ENCODE measurements at places on chromosomes 4 and X.

GRCh38 chrX:66399273-66399672 is 235.2 kb downstream of the HEPH start:
- no peak for DNase-seq

- no peak for DNase-seq
Measured at GRCh38 chr4:62407534-62407933, 1207.4 kb downstream of the ADGRL3 start.

DNA sequence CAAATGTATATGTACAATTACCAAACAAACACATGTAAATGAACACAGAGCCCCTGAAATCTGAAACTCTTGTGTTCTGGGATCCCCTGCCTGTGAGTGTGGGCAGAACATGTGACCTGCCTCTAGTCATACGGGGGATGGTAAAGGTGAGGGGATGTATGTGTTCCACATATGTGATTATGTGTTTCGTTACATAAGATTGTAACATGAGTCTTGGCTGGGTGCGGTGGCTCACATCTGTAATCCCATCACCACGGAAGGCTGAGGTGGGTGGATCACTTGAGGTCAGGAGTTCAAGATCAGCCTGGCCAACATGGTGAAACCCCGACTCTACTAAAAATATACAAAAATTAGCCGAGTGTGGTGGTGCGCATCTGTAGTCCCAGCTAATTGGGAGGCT is 37.1 kb upstream of the SLC2A9 start:
- DNase-seq, result no peak

- DNase-seq, result no peak
Measured at GRCh38 chr4:184807256-184807655, 18.5 kb downstream of the ACSL1 start.

- DNase-seq, result no peak
Measured at GRCh38 chr4:23828020-23828715, 61.7 kb downstream of the PPARGC1A start.

DNA sequence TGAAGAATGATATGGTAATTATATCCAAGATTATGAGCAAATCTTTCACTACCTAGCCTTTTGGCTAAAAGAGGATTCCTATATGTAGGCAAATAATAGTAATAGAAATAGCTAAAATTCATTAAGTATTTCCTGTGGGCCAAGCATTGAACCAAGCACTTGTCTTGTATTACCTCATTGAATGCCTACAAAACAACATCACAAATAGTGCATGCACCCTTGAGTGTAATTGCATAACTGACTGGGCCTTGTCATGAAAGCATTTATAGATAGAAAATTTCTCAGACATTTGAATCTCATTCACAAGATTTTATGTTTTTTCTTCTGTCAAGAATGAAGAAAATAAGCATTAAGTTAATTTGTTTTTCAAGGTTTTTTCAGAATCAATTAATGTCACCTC is 3.9 kb upstream of the HPGDS start:
- no peak for DNase-seq

- no peak for DNase-seq
Measured at GRCh38 chr4:8912089-8912455, 40.4 kb upstream of the HMX1 start.

GRCh38 chr4:62377700-62378099 is 1177.6 kb downstream of the ADGRL3 start:
- no peak for DNase-seq

- peak; percentile 23 for DNase-seq
Measured at GRCh38 chrX:110146521-110146920, 143.6 kb downstream of the TMEM164 start.

- no peak for DNase-seq
Measured at GRCh38 chr4:150253965-150254630, 175.9 kb downstream of the DCLK2 start.

DNA sequence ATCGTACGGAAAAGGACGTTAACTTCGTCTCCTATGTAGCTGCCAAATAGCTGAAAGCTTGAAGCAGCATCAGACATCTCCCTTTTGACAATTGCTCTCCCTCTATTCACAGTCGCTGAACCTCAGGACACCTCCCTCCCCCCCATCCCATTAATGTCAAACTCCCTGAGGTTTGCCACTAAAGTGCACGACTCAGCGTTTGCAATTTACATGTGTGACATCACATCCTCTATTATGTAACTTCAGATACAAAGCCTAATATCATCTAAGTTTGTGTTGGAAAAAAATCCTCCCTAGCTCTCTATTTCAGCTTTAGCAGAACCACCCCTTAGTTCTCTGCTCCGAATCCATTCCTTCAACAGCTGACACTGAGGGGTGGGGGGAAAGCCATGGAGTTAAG is 5.5 kb upstream of the NR3C2 start:
- no peak for DNase-seq

GRCh38 chr4:139593091-139593564 is 37.1 kb upstream of the SETD7 start:
- DNase-seq, result no peak

- DNase-seq, result no peak
Measured at GRCh38 chr4:86006057-86006456, 353.8 kb downstream of the MAPK10 start.

DNA sequence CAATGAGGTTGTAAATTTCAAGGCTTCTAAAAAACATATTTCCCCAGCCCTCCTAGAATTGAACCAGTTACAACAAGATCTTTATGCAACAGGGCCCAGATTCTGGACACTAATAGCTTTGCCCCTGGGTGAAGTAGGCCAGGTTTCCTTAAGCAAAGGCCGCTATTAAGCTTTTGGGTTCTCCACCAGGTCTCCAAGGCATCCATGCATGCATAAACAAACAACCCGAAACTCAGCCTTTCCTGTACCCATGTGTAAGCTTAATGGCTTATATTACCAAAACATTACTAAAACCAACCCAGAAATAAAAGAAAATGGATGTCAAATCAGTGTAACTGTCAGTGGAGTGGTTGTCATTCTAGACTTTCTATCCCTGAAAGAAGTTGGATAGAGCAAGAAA is 137.1 kb downstream of the ARHGAP6 start:
- no peak for DNase-seq

- no peak for DNase-seq
Measured at GRCh38 chr4:602559-602942, 22.8 kb upstream of the PDE6B start.

GRCh38 chr4:117908306-117909207 is 125.7 kb upstream of the NDST3 start:
- DNase-seq, result peak; percentile 16

- no peak for DNase-seq
Measured at GRCh38 chrX:101764538-101764937, 104.9 kb upstream of the ARMCX2 start.

DNA sequence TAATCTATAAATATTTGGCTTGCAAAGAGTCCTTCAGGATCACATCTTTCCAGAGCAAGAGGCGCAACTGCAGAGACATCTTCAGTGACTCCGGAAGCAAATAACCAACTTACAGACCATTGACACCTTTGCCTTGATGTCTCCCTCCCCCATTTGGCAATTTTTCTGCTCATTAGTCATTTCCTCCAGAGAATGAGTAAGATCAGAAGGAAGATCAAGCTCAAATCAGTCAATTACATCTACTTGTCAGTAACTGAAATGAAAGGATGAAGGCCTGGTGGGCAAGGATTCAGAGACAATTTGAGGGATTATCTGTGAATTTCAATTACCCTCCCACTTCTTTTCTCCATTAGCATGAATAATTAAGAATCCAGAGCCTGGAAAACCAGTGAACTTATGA is 665.6 kb upstream of the CPEB2 start:
- no peak for DNase-seq

DNA sequence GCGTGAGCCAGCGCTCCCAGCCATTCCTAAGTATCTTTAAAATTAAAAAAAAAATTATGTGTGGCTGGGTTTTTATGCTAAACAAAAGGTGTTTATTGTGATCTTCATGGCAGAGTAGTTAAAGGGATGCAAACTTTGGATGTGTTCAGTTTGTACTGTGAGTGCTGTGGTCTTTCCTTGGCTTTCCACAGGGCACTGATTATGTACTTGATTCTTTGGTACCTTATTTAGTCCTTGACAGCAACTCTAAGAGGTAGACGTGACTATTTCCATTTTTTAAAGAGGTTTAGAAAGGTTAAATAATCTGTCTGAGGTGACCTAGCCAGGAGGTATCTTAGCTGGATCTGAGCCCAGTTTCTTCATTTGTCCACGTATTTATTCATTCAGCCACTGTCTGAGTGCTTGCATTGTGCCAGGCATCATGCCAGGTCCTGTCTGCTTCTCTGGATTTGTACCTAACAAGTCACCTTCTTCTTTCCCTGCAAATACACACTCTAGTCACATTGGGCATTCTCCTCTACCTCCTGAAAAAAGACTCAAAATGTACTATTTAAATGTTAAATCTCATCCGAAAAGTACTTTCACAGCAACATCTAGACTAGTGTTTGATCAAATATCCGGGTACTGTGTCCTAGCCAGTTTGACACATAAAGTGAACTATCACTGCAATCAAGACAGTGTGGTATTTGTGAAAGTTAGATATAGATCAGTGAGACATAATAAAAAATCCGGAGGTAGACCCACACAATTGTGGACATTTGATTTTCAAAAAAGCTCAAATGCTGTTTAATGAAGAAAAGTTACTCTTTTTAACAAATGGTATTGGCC is 31.5 kb downstream of the WWC2 start:
- peak; percentile 35 for DNase-seq

- no peak for DNase-seq
Measured at GRCh38 chr4:93169966-93170365, 658.6 kb upstream of the ATOH1 start.

DNA sequence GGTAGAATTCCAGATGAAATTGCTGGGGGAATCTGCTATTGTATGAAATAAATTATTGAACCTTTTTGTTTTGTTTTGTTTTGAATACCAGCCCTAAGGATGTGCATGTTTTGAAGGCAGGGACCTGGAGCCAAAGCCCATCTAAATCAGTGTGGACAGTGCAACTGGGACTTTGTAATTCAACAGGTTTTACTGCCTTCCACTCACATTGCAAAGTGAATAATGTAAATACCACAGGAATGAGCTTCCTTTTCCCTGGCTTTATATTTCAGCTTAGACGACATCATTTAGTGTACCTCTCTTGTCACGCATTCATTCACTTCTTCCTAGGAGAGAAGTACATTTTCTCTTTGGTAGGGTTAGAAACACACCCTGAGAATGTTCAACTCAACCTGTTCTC is 795.0 kb downstream of the CENPC start:
- DNase-seq, result no peak

DNA sequence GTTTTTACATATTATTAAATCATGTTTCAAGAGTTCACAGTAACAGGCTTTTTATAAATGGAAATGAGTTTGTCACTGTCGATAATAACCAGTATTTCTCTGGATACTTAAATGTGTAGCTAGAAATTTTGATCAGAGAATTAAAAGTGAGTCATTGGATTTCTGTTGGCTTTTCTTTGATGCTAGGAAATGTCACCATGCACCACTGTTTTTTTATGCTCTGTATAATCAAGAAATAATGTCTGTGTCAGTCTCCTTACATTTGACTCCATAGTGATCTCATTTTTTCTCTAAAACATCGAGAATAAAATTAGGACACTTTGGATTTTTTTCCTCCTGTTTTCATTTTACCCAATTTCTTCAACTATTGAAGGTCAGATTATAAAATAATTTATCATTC is 234.2 kb downstream of the RAPGEF2 start:
- no peak for DNase-seq

Data from NCI-H2081 treated with DMSO at 0.1 percent for 48 hours (cell line).